ENCODE measurements at places on chromosomes 2 and 18. TPM values are rescaled to one million over a fixed set of nuclear protein-coding genes. Genes with fewer than 3 reads are reported as not detected.

Gene RGPD4
- 0.33 TPM for total RNA-seq

- H3K27me3 ChIP-seq, result no peaks in the 10 kb centered on the region
- no peak overlapping the region for H3K4me3 ChIP-seq
- H3K36me3 ChIP-seq, result no peaks in the 10 kb centered on the region
- DNase-seq, result peak; percentile 88
- H3K4me1 ChIP-seq, result no peaks in the 10 kb centered on the region
- peak overlapping the region; percentile 55 for H3K27ac ChIP-seq
Measured at GRCh38 chr2:9378433-9379390, 44.6 kb downstream of the ITGB1BP1 start.

Gene CCBE1
- 0.36 TPM for total RNA-seq

Gene ARHGAP15
- total RNA-seq, result 26.2 TPM

- peaks cover 4% of the 10 kb centered on the region for H3K4me1 ChIP-seq
- no peak overlapping the region for H3K4me3 ChIP-seq
- no peaks in the 10 kb centered on the region for H3K27me3 ChIP-seq
- H3K27ac ChIP-seq, result no peak overlapping the region
Measured at GRCh38 chr2:20985062-20985461, 58.8 kb downstream of the APOB start.

GRCh38 chr2:96895746-96896651, 26.1 kb upstream of the SEMA4C start:
- no peak overlapping the region for H3K4me3 ChIP-seq
- H3K36me3 ChIP-seq, result no peaks in the 10 kb centered on the region
- H3K4me1 ChIP-seq, result no peaks in the 10 kb centered on the region
- no peak overlapping the region for H3K27ac ChIP-seq

- H3K4me3 ChIP-seq, result no peak overlapping the region
- H3K36me3 ChIP-seq, result no peaks in the 10 kb centered on the region
- no peaks in the 10 kb centered on the region for H3K27me3 ChIP-seq
- no peak for DNase-seq
Measured at GRCh38 chr18:42977982-42978637, 137.4 kb downstream of the RIT2 start.

Gene BMP10
- total RNA-seq, result not detected

- no peak overlapping the region for H3K4me3 ChIP-seq
- H3K27me3 ChIP-seq, result no peaks in the 10 kb centered on the region
- H3K4me1 ChIP-seq, result no peaks in the 10 kb centered on the region
- no peak for DNase-seq
- no peaks in the 10 kb centered on the region for H3K36me3 ChIP-seq
Measured at GRCh38 chr2:27042159-27042661, 9.3 kb upstream of the AGBL5 start.

Gene IL1F10
- not detected for total RNA-seq

DNA sequence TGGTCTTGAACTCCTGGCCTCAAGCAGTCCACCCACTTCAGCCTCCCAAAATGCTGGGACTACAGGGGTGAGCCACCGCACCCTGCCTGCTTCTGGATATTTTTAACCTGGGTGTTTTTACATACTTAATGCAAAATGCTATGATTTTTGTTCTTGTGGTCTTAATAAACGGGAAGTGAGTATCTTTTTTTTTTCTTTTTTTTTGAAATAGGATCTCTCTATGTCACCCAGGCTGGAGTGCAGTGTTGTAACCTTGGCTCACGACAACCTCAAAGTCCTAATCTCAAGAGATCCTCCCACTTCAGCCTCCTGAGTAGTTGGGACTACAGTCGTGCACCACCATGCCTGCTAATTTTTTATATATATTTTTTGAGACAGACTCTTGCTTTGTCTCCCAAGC, 19.2 kb upstream of the ASXL2 start:
- DNase-seq, result no peak
- H3K27ac ChIP-seq, result no peak overlapping the region
- no peaks in the 10 kb centered on the region for H3K27me3 ChIP-seq
- no peak overlapping the region for H3K4me3 ChIP-seq
- no peaks in the 10 kb centered on the region for H3K4me1 ChIP-seq

Gene IGFBP5
- 808 TPM for total RNA-seq

GRCh38 chr2:14536976-14537375, 95.5 kb upstream of the LRATD1 start:
- H3K36me3 ChIP-seq, result no peaks in the 10 kb centered on the region
- no peaks in the 10 kb centered on the region for H3K27me3 ChIP-seq
- no peak overlapping the region for H3K27ac ChIP-seq
- H3K4me3 ChIP-seq, result no peak overlapping the region
- no peaks in the 10 kb centered on the region for H3K4me1 ChIP-seq

Gene OR6B2
- total RNA-seq, result not detected

Gene FRZB
- 122 TPM for total RNA-seq

Gene SCG2
- total RNA-seq, result 6.0 TPM

GRCh38 chr2:159044804-159045286, 76.4 kb downstream of the TANC1 start:
- no peak overlapping the region for H3K4me3 ChIP-seq
- peak overlapping the region; percentile 38 for H3K27ac ChIP-seq
- H3K27me3 ChIP-seq, result no peaks in the 10 kb centered on the region
- H3K4me1 ChIP-seq, result peaks cover 8% of the 10 kb centered on the region
- H3K36me3 ChIP-seq, result no peaks in the 10 kb centered on the region

DNA sequence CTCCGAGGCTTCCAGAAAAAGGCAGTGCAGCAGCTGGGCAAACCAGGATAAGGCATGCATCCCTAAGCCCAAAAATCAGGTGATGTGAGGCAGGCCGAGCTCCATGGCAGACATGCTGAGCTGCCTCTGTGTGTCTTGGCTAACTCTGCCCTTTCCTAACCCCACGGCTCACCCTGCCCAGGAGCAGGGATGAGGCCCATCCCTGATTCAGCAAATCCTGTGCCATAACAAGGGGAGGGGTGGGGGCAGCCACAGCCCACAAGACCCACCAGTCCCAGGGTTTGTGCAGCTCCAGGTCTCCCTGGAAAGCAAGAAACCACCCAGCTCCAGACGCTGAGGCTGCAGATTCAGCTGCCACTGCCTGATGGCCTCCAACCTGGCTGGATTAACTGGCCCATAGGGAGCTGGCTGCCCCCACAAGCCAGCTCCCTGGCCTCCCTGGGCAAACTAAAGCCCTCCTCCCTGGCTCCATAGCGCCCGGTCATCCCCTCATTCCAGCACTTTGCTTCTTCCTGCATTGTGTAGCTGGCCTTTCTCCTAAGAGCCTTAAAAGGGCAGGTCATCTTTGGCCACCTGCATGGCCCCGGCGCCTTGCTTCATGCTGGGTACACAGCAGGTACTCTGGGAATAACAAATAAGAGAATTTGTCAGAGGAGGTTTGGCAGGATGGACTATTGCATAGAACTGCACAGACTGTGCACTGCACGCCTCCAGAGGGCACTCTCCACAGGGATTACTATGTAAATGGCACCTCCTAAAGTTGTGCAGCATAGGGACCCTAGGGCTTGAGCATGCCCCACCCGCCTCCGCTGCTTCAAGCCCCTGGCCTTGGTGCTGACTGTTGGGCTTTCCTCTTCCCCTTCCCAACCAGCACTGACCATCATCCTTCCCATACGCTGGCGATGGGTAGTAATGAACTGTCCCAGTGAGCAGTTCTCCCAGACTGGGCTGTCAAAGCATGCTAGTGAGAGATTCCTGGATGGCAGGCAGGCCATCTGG, 10.7 kb downstream of the STEAP3 start:
- no peak for DNase-seq
- no peak overlapping the region for H3K27ac ChIP-seq
- H3K27me3 ChIP-seq, result no peaks in the 10 kb centered on the region
- no peak overlapping the region for H3K4me3 ChIP-seq
- H3K4me1 ChIP-seq, result no peaks in the 10 kb centered on the region

DNA sequence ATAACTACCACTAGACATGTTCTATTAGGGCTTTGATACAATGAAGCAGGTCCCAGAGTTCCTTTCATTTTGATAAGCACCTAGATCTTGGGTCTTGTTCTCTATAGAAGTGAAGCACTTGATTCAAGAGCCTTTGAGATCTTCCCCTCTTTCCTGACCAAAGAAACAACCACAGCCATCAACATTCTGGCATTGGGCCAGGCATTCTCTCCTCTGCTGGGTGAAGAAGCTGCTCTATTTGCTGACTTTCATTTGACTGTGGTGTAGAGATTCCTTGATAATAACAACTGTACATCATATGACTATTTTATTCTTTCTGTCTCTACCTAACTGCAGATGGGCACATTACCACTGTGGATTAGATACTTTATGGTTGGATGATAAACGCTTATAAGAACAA, 96.6 kb upstream of the LYPD1 start:
- DNase-seq, result no peak
- H3K4me1 ChIP-seq, result no peaks in the 10 kb centered on the region
- no peaks in the 10 kb centered on the region for H3K27me3 ChIP-seq
- no peak overlapping the region for H3K27ac ChIP-seq

DNA sequence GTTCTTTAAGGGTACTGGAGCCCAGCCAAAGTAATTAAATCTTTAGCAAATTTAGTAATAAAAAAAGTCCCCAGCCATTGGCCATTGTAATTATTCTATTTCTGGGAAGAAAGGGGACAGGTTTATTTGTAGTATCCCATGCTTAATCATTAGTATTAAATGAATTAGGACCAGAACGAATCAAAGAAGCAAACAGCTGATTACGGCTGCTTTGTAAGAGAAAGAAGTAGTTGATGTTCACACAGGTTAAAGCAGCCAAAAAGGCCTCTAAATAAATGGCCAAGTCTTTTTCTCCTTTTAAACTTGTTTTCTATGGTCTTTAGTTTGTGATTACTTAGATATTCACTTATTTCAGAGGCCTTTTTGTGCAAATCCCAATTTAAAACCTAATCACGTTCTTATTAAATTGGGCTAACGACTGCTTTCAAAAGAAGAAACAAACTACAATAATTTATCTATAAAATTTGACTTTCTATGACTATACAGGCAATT, 48.6 kb upstream of the DNAH7 start:
- no peak overlapping the region for H3K4me3 ChIP-seq
- no peaks in the 10 kb centered on the region for H3K27me3 ChIP-seq
- H3K27ac ChIP-seq, result no peak overlapping the region
- DNase-seq, result no peak
- H3K4me1 ChIP-seq, result peaks cover 3% of the 10 kb centered on the region

- no peak for DNase-seq
- no peaks in the 10 kb centered on the region for H3K27me3 ChIP-seq
- H3K27ac ChIP-seq, result no peak overlapping the region
- H3K36me3 ChIP-seq, result no peaks in the 10 kb centered on the region
- H3K4me1 ChIP-seq, result no peaks in the 10 kb centered on the region
Measured at GRCh38 chr2:109059474-109060165, 69.4 kb upstream of the SH3RF3 start.

DNA sequence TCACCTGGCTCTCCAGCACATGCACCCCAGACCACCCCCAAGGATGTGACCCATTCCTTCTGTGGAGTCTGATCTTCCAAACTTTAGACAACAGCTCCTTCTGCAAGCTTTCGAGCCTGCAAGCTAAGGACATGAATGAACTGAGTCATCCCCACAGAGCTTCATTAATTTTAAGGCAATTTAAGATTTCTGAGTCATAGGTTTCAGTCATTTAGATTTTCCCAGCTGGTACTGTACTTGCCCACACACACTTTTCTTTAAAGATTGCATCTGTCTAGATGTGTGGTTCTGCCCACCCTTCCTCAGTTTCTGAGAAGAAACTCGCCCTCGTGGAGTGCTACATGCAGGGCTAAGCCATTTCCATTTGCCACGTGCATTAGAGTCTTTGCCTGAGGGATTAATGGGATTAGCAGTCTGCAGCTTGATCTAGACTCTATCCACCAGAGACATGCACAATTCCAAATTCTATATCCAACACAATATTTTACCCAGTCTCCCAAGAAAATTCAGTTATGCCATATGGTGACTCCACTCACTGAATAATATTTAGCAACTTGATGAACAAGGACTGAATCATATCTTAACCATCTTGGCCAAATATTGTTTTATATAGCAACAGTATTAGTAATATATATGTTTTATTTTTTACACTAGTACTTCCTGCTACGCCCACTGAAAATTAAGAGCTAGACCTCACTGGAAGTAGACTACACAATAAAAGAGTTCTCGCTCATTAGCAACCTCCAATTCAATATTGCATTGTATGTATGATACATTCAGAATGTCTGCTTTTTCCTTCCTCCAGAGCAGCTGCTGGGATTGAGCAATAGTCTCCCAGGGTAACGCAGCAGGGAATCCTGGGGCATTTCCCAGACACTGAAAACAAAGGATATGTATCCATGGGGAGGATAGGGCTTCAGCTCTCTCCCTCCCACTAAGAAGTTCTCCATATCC, 14.3 kb upstream of the TRIB2 start:
- H3K4me3 ChIP-seq, result no peak overlapping the region
- peaks cover 9% of the 10 kb centered on the region for H3K4me1 ChIP-seq
- H3K36me3 ChIP-seq, result no peaks in the 10 kb centered on the region
- no peaks in the 10 kb centered on the region for H3K27me3 ChIP-seq
- no peak overlapping the region for H3K27ac ChIP-seq
- no peak for DNase-seq

DNA sequence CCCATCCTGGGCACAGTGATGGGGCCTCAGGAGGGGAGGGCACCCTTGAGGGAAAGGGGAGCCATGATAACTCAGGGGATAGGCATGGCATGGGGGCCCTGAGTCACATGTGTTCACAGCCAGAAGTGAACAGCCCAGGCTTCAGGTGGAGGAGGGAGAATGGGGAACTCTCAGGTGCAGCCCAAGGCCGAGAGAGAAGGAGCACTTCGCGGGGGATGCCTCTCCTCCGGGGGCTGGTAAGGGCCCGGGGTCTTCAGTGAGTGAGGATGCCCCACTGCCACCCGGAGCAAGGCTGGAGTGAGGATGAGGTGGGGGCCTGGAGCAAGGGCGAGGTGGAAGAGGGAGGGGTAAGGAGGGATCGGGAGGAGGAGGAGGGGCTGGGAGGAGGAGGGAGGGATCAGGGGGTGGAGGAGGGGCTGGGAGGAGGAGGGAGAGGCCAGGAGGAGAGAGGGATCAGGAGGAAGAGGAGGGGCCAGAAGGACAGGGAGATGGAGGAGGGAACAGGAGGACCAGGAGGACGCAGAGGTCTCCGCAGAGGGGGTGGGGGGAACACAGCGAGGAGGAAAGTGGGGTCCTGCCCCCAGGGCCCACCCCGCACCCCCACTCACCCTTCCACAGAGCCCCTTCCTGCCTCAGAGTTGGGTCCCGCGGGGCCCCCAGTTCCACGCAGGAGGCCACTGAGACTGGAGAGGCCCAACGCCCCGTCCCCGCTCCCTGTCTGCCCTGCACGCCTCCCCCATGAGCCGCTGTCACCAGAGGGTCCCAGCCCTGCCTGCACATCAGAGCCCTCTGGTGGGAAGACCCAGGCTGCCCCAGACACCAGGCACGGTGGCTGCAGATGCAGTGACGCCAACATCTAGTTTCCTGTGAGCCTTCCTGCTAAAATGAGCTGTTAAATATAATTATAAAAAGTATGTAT, 42.8 kb downstream of the RAMP1 start:
- H3K27ac ChIP-seq, result peak overlapping the region; percentile 25
- no peak overlapping the region for H3K4me3 ChIP-seq
- no peaks in the 10 kb centered on the region for H3K27me3 ChIP-seq
- H3K36me3 ChIP-seq, result no peaks in the 10 kb centered on the region
- H3K4me1 ChIP-seq, result peaks cover 7% of the 10 kb centered on the region

GRCh38 chr2:157160111-157160510, 97.4 kb upstream of the GALNT5 start:
- no peak overlapping the region for H3K27ac ChIP-seq
- H3K4me1 ChIP-seq, result no peaks in the 10 kb centered on the region
- H3K4me3 ChIP-seq, result no peak overlapping the region
- no peaks in the 10 kb centered on the region for H3K27me3 ChIP-seq
- H3K36me3 ChIP-seq, result no peaks in the 10 kb centered on the region
- DNase-seq, result no peak

GRCh38 chr2:181046833-181047232, 66.4 kb downstream of the UBE2E3 start:
- no peaks in the 10 kb centered on the region for H3K36me3 ChIP-seq
- no peaks in the 10 kb centered on the region for H3K4me1 ChIP-seq
- DNase-seq, result no peak
- no peaks in the 10 kb centered on the region for H3K27me3 ChIP-seq
- H3K4me3 ChIP-seq, result no peak overlapping the region
- H3K27ac ChIP-seq, result no peak overlapping the region

All from aorta (tissue), 5 donors.